Suppressor macrophage treated with lipopolysaccharide for 1 hour (primary cell): ENCODE measurements at places on chromosomes 2 and 18.

DNA sequence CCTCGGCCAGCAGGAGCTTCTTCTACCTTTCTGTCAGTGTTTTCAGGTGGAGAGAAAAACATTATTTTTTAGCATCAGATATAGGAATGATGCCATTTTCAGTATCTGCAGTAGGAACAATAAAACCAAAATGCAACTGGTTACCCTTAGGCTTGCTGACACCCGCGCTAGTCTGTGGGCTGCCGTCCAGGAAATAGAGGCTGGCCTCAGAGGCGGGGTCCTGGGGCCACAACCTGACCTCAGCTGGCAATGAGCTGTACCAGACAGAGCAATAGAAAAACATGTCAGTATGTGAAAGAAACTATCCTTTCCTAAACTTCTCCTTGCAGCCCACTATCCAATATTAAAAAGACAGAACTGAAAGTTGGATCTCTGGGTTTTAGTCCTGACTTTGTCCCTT lies 4.6 kb upstream of the ST6GAL2 start:
- DNase-seq: no peak

DNA sequence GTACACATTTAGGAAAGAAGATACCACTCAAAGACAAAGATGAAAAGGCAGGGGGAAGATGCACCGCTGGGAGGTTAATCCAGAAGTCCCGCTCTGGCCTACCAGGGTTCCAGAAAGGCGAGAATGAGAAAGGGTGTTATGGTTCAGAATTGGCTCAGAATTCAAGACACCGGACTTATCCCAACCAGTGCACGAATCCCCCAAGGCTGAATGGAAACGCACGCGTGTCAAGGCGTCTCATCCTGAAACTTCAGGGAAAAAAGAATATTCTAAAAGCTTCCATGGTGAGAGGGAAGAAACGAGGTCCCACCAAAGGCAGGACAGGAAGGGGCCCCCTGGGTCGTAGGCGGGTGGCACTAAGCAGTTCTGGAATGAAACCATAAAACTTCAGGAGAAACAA lies 71.9 kb downstream of the SLC66A2 start:
- no peak for DNase-seq

DNA sequence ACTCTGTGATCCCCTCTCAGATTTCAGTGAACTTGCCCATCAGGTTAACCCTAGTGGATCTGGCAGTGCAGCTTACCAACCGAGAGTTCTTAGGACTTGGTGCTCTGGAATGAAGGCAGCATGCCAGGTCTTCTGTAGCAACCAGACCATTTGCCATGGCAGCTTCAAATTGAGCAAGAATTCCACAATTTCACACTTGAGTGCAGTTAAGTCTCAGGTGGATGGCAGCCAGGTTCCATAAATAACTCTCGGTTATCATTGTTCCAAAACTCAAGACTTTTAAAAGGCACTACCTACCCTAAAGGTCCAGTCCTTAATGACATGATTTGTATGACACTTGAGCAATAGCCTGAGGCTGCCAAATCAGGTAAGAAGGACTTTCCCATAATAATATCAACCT lies 48.1 kb downstream of the GALNT3 start:
- no peak for DNase-seq

GRCh38 chr2:49129034-49129433 lies 25.3 kb downstream of the FSHR start:
- DNase-seq: no peak

DNA sequence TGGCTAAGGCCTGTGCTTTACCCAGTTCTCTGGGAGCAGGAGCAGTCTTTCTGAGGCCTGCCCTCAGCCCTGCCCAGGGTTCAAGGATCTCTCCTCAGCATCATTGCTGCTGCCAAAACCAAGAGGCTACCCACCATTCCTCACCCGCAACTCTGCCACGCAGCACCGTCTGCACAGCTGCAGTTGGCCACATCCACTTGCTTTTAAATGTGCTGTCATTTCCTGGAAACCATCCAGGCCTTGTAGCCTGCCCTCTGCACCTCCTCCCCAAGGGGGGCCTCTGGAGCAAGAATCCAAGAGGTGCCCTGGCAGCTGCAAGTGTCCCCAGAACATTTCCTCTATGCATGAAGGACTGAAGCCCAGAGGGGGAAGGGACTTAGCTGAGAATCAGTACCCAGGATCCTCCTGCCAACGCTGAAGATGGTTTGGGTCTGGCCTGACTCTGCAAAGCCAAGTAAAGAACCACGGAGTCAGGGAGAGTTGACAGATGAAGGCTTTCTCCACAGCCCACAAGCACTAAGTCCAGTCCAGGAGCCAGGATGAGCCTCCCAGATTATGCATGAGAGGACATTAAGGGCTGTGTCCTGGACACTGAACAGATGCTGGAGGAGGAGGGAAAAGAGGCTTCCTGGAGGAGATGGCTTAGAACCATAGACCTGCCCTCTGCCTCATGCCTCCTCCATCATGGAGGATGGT lies 14.9 kb downstream of the EMX1 start:
- DNase-seq: no peak

GRCh38 chr18:23135550-23136325 lies 453 bp downstream of the CABLES1 start:
- peak; percentile 58 for DNase-seq

- no peak for DNase-seq
Measured at GRCh38 chr2:150468350-150468960, 19.0 kb downstream of the RND3 start.

DNA sequence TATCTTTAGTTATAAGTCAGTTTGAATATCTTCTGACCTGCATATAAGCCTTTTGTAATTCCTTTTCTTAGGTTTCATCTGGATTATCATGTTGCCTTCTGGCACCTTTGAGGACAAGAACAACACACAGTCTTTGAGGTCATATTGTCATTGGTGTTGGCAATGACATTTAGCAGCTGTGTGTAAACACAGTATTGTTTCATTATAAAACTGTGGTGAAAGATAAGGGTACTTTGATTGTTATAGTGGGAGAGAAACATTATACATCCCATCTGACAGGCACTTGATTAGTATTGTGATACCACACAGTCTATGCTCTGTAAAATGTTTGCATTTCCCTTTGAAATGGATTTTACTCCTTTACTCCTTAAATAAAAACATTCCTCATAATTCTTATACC lies 313.5 kb downstream of the RPRM start:
- DNase-seq: no peak

DNA sequence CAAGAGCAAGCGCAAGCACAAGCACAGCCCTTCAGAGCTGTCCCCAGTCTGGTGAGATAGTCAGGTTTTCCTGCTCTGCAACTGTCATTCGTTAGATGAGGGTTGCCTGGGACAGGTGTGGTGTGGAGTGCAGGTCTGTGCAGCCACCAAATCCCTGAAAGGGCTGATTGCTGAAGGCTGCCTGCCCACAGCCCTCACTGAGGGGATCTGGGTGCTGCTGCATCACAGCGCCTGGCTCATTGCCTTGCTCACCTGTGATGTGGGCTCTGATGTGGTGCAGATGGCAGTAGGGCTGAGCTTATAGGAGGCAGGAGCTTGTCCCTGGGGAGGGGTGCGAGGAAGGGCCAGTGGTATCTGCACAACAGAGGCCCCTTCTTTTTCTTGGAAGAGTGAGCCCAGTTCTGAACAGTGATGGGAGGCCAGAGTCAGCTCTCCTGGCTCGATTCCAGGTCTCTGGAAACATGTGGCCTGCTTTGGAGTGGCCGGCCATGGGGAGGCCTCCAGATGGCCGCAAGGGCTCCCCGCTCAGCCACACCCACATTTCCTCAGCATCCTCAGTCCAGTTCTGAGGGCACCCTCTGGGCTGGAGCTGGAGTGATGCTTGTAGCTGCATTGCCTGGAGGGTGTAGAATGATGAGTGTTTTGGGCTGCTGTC lies 11.4 kb downstream of the UBE2F start:
- no peak for DNase-seq

DNA sequence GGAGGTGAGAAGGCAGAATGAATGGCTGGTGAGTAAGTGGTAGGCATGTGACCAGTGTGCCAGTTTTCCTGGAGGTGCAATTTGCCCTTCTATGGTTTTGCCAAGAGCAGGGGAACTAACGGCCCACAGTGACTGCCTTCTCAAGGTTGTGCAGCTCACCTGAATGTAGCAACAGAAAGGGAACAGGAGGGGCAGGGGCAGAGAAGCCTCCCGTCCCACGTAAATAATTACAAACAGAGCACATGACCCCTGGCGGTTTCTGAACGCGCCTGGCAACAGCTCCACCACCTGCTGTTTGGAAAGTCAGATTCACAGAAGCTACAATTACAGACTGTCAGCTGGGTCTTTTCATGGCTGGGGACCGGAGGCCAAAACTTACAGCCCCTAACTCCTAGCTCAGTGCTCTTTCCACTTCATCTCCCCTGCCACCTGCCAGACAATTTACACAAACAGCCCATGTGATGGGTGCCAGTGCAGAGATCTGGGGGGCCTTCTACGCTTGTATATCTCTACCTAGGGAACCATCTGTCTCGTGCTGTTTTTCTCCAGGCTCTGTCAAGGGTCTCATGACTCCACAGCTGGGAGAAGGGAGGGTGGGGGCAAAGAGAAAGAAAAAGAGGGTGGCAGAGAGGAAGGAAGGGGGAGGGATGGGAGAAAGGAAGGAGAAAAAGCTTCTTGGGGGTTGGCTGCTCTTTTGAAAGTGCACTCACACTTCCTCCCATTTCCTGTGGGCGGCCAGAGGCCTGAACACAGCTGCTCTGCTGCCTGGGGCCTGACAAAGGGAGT lies 69.6 kb downstream of the POLR1A start:
- DNase-seq: peak; percentile 86

GRCh38 chr18:31661965-31662364 lies 22.4 kb downstream of the B4GALT6 start:
- DNase-seq: no peak

GRCh38 chr2:26642429-26642828 lies 1.3 kb upstream of the CIB4 start:
- no peak for DNase-seq

DNA sequence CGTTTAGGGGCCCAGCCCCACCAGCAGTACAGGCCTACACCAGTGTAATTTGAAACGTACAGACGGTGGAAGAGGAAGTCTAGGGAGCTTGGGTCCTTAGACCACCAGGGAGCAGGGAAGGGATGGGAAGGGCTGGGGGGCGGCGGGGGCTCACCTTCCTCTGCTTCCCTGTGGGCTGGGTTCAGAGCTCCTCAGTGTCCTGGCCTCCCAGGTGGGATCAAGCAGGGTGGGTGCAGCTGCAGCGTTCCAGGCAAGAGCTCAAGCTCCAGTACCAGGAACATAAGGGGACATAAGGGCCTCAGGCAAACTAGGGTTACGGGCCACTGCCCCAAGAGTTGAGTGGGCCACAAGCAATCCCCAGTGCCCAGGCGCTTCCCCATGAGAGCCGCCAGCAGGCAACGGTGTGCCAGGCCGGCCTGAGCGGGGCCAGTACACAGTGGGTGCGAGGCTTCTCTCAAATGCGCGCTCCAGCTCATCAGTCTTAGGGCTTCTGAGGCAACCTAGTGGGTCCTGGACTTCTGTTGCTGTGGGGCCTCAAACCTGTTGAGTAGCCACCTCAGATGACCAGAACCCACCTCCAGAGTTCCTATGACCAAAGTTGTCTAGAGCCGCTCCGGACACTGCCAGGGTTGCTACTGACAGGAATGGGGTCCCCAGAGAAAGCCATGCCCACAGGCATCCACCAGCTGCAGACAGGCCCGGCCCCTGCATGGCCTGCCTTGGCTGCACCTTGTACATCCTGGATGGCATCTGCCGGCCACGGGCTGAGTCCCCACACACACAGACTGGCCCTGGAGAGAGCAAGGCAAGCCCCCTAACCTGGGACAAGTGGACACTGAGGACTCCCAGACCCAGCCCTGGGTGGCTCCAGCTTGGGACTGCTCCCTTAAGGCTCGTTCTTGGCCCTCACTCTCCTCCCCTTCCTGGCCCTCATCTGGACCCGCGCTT lies 5.2 kb downstream of the ANKRD23 start:
- no peak for DNase-seq

- no peak for DNase-seq
Measured at GRCh38 chr18:44048846-44049245, 631.8 kb upstream of the SETBP1 start.

GRCh38 chr2:128520791-128521190 lies 202.1 kb upstream of the HS6ST1 start:
- DNase-seq: peak; percentile 78

GRCh38 chr2:205045706-205046105 lies 500.4 kb downstream of the PARD3B start:
- DNase-seq: no peak

DNA sequence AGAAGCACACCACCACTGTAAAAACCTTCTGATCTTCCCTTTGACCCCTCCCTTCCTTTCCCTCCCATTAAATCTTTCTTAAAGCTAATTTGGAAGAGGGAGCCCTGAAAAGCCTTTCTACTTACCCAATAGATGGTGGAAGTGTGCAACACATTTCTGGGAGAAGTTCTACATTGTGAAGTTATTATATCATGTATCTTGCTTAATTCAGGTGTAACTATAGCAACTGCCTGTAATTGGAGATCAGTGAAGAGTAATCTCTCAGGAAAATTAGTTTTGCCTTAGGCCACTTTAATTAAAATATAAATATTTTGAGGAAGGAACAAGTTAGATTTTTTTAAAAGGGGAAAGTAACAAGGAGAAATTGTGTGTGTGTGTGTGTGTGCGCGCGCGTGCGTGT lies 266.0 kb downstream of the SH3BP4 start:
- no peak for DNase-seq

DNA sequence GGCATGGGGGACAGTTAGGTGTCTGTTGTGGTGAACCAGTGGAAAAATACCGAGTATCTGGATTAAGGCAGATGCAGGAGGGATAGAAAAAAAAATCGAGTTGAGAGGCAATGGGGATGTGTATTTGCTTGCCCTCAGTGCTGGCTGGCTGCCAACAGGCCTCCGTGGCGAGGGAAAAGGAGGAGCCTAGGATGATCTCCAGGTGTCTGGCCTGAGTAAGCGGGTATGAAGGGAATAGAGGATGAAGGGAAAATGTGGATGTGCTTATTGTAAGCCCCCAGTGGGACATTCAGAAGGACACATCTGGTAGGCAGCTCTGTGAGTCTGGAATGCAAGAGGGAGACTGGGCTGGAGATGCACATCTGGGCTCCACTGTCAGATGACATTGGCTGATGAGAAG lies 22.8 kb downstream of the KCNS3 start:
- no peak for DNase-seq

DNA sequence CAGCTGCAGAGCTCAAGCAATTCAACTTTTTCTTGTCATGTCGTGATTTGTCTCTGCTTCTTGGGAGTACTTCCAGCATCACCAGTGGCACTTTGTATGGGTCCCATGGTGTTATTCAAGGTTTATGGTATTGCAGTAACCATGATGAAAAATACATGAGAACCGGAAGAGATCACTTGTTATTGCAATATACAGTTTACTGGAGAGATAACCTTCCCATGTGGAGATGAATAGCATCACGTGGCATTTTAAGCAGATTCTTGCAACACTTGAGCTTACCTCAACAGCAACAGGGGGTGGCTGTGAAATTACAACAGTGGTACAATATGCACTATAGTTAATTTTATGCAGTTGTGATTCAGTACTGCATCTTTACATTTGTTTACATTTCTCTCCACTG lies 97.4 kb downstream of the APOB start:
- no peak for DNase-seq

GRCh38 chr2:215503381-215503780 lies 67.5 kb upstream of the FN1 start:
- DNase-seq: no peak

GRCh38 chr18:32454593-32454992 lies 16.1 kb downstream of the GAREM1 start:
- DNase-seq: no peak
